ENCODE measurements at places on chromosomes 1 and 21. TPM values are rescaled to one million over a fixed set of nuclear protein-coding genes. Genes with fewer than 3 reads are reported as not detected.

The AMPD1 gene
- not detected for total RNA-seq

The TCHH gene
- 0.27 TPM for total RNA-seq

The F5 gene
- not detected for total RNA-seq

The LCE1D gene
- total RNA-seq: not detected

The RPE65 gene
- not detected for total RNA-seq

The COL9A2 gene
- total RNA-seq: 0.63 TPM

The KDF1 gene
- not detected for total RNA-seq

The HOOK1 gene
- total RNA-seq: not detected

The TRNP1 gene
- total RNA-seq: 29.5 TPM

The LCE1C gene
- not detected for total RNA-seq
